ENCODE measurements at places on chromosomes 7 and 10.

GRCh38 chr7:134553976-134554375 is 5.1 kb downstream of the AKR1B15 start:
- DNase-seq, result no peak

- DNase-seq, result no peak
Measured at GRCh38 chr7:51082096-51082840, 234.3 kb downstream of the COBL start.

- no peak for DNase-seq
Measured at GRCh38 chr10:62373639-62373994, 552 bp upstream of the ZNF365 start.

DNA sequence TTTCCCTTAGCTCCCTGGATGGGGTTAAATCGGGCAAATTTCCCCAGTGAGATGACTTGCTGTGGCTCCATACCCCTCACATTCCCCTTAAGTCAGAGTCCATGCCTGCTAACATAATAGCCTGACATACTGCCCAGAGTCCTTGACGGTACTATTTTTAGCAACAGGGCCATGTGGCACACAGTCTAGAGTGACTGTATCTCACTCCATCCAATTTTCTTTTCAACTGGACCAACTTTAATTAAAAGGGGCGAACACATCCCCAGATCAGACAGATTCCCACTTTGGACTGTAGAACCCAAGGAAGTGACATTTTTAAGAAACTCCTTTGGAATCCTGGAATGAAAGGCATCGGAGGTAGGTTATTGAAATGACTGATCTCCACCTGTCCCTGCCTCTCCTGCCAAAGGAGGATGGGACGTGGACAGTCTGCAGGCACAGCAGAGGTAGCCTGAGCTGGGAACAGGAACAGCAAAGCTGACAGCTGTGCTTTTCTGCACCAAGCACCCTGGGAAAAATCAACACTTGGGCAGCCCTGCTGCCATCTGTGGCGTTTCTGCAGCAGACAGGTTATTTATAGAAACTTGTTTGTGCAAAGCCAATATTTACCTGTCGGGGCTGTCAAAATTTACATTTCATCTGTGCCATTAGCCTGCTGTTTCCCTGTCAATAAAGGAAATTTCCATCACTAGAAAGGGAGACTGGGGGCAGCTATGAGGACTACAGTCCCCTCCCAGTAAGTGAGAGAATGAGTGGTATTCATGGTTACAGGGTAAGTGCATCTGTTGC is 221.5 kb upstream of the AOAH start:
- DNase-seq, result no peak

GRCh38 chr7:11716185-11716584 is 115.8 kb downstream of the THSD7A start:
- no peak for DNase-seq

GRCh38 chr7:144907577-144907976 is 71.7 kb upstream of the TPK1 start:
- no peak for DNase-seq

DNA sequence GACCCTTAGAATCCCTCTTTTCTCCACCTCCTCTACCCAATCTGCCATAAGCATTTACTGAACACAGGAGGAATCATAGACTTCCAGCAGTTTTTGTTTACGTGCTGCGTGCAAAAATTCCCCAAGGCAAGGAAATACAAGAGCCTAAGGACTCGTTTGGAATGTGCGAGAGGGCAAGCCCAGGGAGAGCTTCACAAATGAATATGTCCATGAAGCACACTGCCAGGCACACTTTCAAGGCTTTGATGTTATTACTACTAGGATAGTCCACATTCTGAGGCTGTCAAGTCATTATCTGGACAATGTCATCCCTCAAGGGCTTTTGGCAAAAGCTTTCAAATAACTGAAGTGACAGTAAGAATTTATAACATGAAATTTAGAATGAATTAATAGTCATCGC is 214.7 kb upstream of the TBX20 start:
- DNase-seq, result no peak

DNA sequence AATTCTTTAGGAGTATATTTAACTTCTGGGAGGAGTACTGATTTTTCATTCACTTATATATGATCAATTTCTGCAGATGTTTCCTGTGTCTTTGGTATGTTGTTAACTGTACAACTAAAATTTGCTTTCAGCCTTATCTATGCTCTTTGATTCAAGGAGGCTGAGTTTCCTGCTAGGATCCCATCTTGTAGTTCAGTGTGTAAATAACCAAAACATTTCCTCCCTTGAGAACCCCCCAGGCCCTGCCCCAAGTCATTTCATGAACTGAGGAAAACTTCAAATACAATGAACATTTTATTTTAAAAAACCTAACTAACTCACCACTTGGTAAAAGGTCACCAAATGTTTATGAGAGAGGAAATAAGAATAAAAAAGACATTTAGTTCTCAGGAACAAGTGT is 55.5 kb downstream of the VWA2 start:
- no peak for DNase-seq

DNA sequence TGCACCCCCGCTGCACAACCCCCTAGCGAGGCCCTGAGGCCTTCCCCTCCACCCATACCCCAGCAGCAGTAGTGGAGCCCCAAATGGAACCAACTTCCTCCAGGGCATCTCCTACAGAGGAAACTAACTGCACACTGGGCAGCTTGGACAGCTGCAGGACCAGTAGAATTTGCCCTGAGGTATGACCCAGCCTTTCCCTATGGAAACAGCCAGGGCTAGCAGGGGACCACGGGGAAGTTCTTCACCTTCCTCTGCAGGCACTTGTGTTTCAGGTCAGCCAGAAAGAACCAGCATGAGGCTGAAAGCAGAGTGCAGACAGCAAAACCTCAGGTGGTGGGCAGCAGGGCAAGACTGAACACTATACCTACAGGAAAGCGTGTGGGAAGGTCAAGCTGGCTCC is 5.7 kb upstream of the EEPD1 start:
- DNase-seq, result no peak

DNA sequence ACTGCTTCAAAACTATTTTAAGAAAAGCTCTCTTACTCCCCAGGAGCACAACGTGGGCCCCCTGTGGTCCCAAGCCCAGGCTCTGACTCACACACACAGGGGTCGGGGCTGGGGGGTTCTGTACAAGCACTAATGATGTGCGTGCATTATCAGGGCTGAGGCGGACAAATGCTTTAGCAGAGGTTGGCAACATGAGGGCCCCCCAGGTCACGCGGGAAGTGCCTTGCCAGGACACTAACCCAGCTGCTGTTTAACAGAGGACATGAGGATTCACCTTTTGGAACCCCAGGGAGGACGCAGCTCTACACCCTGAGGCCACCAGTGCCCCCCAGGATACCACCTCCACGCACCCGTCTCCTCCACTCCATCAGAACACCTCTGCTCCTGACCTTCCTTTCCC is 342.8 kb downstream of the DNAJB6 start:
- no peak for DNase-seq

DNA sequence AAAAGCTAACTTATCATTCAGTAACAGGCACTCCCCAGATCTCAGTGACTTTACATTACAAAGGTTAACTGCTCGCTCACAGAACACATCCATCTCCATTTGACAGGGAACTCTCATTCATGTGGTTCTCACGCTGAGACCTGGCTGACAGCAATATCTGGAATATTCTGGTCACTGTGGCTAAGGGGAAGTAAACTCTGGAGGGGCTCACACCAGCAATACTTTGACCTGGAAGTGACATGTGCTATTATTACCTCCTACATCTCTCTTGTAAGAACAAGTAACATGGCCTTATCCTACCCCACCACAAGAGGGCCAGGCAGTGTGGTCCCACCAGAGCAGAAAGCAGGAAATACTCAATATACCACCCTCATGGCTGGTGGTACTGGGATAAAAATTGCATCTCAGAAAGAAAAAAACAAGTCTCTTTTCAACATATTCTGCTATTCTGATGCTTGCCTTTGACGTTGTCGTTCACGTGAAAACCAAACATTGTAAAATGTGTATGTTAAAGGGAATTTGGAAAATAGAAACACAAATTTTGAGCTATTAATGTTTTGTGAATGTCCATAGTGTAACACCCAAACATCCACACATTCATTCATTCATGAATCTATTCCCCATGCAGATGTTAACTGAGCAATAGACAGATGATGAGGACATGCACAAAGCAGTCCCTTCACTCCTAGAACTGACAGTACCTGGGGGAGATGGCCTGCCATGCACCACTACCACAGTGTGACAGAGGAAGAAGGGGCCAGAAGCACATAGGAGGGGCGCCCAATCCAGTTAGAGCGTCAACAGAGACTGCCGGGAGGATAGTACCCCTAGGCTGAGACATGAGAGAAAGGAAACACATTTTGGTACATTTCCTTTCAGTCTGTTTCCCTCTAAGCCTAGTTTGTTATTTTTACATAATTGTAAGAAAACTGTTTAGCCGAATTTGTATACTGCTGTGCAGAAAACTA is 166.0 kb upstream of the SP4 start:
- DNase-seq, result no peak

GRCh38 chr7:79284211-79284610 is 169.3 kb downstream of the MAGI2 start:
- DNase-seq, result no peak

GRCh38 chr7:15507171-15507570 is 54.6 kb downstream of the AGMO start:
- DNase-seq, result no peak

GRCh38 chr10:82529062-82529461 is 654.1 kb downstream of the NRG3 start:
- DNase-seq, result no peak

DNA sequence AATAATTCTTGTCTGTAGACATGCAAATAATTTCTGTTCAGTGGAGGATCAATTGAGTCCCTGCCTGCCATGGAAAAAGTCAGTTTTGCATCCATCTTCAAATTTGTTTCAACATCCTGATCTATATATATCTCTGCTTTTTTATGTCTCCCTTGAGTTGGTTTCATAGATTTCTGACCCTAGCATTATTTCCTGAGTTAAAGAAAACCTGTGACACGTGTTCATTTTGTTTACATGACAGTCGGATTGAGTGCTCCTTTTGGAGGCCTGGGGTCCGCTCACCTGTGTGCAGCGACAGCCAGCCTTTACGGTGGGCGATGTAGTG is 674 bp downstream of the MRPS24 start:
- no peak for DNase-seq

- DNase-seq, result no peak
Measured at GRCh38 chr7:33649476-33650441, 255.6 kb upstream of the BMPER start.

DNA sequence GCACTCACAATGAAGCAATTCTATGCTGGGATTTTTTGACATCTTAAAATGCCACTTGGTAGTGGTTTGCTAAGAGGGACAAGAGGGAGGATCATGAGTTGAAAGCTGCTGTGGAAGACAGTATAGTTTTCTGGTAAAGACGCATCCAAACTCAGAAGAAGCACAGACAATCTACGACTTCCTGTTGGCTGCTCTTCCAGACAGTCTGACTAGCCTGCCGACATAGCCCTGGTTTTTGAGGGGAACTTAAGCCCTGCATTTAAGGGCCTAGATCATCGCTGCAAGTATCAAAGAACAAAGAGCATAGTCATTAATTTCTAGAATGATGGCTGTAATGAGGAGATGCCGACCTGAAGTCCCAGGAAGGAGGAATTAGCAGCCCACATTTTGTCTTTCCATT is 99.9 kb upstream of the IKZF1 start:
- DNase-seq, result no peak

GRCh38 chr10:22648547-22648961 is 65.8 kb downstream of the PIP4K2A start:
- no peak for DNase-seq

DNA sequence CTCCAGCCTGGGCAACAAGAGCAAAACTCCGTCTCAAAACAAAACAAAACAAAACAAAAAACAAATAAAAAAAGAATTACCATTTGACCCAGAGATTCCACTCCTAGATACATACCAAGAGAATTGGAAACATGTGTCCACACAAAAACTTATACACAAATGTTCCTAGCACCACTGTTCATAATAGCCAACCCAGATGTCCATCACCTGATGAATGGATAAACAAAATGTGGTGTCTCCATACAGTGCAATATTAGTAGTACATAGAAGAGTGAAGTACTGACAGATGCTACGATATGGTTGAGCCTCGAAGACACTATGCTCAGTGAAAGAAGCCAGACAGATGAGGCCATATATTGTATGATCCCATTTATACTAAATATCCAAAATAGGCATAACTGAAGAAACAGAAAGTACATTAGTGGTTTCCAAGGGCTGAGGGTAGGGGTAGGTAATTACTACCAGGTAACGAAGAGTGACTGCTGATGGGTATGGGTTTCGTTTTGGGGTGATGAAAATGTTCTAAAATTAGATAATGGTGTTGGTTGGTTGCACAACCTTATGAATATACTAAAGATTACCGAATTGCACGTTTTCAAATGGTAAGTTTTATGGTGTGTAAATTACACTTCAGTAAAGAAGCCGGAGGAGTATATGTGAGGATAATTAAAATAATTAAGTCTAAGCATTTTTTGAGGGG is 20.0 kb downstream of the MYO1G start:
- DNase-seq, result no peak

DNA sequence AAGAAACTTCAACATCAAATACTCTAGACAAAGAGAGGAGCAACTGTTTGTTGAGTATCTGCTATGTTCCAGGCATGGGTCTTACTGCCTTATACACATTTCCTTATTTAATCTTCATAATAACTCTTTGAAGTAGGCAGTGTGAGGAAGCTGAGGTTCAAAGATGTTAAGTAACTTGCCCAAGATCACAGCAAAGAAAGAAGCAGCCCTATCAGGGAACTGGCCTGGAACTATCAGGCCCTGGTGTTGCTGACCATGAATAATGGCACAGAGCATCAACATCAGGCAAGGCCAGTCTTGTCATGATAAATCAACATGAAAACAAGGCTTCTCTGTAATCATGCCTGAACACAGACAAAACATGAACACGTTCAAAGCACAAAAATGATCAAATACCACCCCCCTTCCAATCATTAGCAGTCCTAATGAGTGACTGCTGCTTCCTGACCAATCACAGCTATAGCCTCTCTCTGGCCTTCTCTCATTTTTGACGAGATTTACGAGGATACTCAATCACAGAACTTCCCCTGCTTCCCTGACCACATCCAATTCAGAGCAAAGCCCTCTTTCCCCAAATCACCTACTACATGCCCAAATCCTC is 2.3 kb downstream of the GSDME start:
- DNase-seq, result no peak

DNA sequence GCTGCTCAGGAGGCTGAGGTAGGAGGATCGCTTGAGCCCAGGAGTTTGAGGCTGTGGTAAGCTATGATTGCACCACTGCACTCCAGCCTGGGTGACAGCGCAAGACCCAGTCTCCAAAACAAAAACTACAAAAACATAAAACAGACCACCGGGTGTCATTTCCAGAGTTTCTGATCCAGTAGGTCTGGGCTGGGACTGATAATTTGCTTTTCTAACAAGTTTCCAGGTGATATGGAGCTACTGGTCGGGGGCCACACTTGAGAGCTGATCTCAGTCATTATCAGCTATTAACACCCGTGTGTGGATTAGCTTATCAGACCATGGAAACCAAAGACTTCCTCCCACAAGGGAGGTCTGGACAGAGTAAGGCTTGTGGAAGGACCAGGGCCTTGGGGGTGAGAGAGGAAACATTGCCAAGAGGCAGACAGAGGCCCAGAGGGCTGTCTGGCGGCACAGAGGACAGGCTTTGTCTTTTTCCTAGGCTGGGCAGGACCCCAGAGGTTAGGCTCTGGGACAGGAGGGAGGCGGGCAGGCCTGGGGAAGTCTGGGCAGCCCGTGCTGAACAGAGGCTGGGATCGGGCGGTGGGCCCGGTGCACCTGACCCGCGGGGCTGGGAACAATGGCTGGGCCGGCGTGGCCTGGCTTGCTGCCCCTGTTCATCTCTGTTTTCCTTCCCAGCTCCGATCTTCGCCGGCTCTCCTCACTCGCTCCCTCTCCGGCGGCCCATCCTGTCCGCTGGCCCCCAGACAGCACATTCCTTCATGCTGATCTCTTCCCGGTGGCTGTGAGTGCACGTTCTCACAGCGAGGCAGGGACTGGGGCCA is 25.2 kb downstream of the TMEM270 start:
- no peak for DNase-seq

Data from C1 segment of cervical spinal cord (tissue), 14 donors.